ENCODE measurements at places on chromosomes 7 and 10. TPM values are rescaled to one million over a fixed set of nuclear protein-coding genes. Genes with fewer than 3 reads are reported as not detected.

GRCh38 chr7:28144266-28144665, 36.3 kb downstream of the JAZF1 start:
- no peak for DNase-seq
- H3K4me3 ChIP-seq: no peak overlapping the region
- H3K4me1 ChIP-seq: no peaks in the 10 kb centered on the region
- H3K27me3 ChIP-seq: no peaks in the 10 kb centered on the region
- H3K36me3 ChIP-seq: no peaks in the 10 kb centered on the region

DNA sequence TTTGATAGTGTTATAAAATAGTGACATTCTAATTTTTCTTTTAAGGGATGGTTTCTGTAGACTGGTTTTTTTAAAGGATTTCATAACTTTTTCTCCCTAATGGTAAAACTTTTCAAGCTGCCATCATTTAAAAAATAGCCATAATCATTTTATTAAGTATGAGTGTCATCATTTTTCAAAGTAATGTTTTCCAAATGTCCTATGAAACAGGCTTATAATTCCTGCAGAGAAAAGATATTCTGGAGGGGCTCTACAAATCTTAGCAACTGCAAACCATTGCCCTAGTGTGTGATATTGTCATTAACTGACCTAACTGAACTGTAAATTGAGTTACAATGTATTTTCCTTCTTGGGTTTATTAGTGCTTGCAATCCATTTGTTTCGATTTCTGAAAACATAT, 226.0 kb downstream of the BBS9 start:
- no peak overlapping the region for H3K27ac ChIP-seq
- no peaks in the 10 kb centered on the region for H3K36me3 ChIP-seq
- H3K4me3 ChIP-seq: no peak overlapping the region

DNA sequence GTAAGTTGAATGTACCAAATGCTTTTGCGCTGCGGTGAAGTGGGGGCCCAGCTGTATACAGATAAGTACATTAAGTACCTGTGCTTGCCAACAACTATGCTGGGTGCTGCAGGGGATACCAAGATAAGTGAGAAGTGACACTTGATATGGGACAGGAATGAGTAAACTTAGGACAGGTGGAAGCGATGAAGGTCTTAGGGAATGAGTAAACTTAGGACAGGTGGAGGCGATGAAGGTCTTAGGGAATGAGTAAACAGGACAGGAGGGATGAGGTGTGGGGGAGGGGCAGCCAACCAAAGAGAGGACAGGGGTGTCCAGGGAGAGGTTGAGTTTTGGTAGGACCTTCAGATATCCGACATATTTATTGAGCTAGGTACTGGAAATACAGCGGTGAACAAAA, 1.4 kb downstream of the MDH2 start:
- H3K36me3 ChIP-seq: peaks cover 4% of the 10 kb centered on the region
- H3K27me3 ChIP-seq: no peaks in the 10 kb centered on the region
- H3K4me1 ChIP-seq: no peaks in the 10 kb centered on the region
- H3K4me3 ChIP-seq: no peak overlapping the region
- no peak for DNase-seq

GRCh38 chr7:30214651-30215137, 69.7 kb upstream of the ZNRF2 start:
- H3K4me1 ChIP-seq: no peaks in the 10 kb centered on the region
- H3K27me3 ChIP-seq: no peaks in the 10 kb centered on the region
- DNase-seq: no peak
- H3K4me3 ChIP-seq: no peak overlapping the region
- no peak overlapping the region for H3K27ac ChIP-seq
- no peaks in the 10 kb centered on the region for H3K36me3 ChIP-seq

GRCh38 chr10:3239066-3239919, 66.7 kb upstream of the PITRM1 start:
- peak; percentile 78 for DNase-seq
- H3K4me3 ChIP-seq: no peak overlapping the region
- H3K4me1 ChIP-seq: peaks cover 2% of the 10 kb centered on the region
- H3K27ac ChIP-seq: no peak overlapping the region
- H3K36me3 ChIP-seq: no peaks in the 10 kb centered on the region
- no peaks in the 10 kb centered on the region for H3K27me3 ChIP-seq

SEC61G gene
- total RNA-seq: 167 TPM

KMT2E gene
- 42.2 TPM for total RNA-seq

SEMA3A gene
- 1.0 TPM for total RNA-seq

GNGT1 gene
- 0.76 TPM for total RNA-seq

CYP3A5 gene
- 2.1 TPM for total RNA-seq

Data from thymus (tissue), 14 donors.